ENCODE measurements at places on chromosomes 5 and 9.

DNA sequence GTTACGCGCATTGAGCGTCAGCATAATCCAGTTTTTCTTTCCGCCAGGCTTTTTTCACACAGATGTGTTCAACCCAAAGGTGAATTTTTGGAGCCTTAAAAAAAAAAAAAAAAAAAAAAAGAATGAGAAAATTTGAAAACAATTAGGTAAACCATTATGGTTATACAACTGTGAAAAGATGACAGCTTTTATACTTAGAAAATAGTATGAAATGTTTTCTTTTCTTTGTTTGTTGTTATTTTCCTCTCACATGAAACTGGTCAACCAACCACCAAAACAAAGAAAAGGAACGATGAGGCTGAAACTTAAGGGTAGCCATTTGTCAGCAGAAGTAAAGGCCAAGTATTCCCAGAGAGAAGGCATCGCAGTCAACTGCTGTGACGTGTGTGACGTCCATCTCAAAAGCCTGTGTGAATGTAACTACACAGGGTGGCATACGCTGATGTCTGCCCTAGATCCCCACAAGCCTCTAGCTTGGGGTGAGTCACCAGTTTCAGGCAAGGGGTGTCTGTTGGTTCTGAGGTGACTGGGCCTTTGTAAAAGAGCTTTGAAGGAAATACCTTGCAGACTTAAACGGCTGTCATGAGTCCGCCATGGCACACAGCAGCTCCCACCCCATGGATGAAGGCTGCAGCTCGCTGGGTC, 182.9 kb downstream of the AOPEP start:
- DNase-seq, result no peak

- no peak for DNase-seq
These were observed 502.0 kb downstream of the BNC2 start for GRCh38 chr9:16368237-16369087.

- no peak for DNase-seq
These were observed 6.8 kb upstream of the CXXC5 start for GRCh38 chr5:139641116-139642080.

GRCh38 chr9:22148876-22149637, 140.0 kb upstream of the CDKN2B start:
- no peak for DNase-seq

- no peak for DNase-seq
These were observed 43.1 kb upstream of the NAA35 start for GRCh38 chr9:85897848-85898247.

DNA sequence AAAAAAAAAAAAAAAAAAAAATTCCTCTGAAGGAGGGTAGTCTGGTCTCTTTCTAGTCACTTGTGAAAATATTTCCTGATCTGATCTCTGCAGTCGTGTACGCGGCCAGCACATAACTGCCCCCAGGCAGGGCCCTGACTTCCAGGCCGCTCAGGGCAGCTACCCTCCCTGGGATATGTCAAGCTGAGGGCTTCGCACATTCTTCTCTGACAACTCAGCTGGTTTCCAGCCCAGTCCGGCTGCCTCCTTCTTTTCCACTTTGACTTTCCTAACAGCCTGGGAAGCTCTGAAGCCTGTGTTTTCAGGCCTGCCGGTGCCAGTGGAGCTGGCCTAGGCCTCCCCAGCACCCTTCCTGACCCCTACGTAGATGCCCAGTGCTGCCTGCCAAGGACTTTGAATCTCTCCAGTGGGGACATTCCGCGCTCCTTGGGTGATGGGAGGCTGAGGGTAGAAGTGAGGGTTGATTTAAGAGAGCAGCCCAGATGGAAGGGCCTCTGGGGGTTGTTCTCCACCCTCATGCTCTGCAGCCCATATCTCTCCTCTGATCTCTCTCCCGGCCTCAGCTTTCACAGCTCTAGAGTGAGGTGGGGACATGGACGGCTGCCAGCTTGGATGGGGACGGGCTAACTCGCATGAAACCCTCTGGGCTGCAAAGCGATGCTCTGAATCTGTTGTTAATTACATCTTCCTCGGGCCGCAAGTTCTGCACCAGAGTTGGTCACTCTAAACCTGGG, 20.7 kb downstream of the COL5A1 start:
- DNase-seq, result no peak

DNA sequence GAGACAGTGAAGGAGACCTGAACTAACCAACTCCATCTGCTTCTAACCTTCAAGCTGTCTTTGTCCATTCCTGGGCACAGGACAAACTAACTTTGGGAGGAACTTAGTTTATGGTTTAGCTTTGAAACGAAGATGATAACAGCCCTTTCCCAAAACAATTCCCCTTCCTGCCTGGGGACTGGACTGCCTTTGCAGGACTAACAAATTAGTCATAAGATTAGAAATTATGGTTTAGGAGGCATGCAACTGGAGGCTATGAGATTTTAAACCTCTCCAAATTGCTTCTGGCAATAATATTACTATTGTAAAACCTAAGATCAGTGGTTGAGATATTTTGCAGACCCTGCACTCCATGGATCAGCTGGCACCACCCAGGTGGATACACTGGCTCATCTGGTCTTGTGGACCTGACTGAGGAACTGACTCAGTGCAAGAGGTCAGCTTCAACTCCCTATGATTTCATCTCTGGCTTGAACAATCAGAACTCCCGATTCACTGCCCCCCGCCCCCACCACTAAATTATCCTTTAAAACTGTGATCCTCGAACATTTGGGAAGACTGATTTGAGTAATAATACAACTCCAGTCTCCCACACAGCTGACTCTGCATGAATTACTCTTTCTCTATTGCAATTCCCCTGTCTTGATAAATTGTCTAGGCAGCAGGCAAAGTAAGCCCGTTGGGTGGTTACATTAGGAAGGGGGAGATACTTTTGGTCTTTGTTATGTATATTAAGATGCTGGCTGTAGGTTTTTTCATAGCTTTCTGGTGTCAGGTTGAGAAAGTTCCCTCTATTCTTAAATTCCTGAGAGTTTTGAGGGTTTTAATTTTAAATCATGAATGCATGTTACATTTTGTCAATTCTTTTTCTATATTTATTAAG, 213.3 kb downstream of the TSSK1B start:
- no peak for DNase-seq

- no peak for DNase-seq
These were observed 32.1 kb downstream of the PTPA start for GRCh38 chr9:129143031-129143927.

DNA sequence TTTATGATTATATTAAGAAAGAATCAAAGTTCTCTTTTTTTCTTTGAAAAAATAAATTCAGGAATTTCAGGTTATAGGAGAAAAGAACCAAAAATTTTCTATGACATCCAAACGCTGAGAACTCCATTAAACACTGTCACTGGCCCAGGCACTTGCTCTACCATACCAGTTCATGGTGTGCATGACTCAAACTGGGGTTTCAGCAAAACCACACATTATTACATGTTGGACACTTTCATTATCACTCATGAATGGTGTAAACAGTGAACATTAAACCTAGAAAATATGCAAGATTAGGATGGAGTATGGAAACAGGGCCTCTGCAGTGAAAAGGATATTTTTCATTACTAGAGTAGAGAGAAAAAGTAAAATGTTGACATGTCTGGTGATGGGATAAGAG, 369.9 kb upstream of the FAM174A start:
- no peak for DNase-seq

- no peak for DNase-seq
These were observed 65.6 kb downstream of the ANXA2R start for GRCh38 chr5:42974536-42974935.

DNA sequence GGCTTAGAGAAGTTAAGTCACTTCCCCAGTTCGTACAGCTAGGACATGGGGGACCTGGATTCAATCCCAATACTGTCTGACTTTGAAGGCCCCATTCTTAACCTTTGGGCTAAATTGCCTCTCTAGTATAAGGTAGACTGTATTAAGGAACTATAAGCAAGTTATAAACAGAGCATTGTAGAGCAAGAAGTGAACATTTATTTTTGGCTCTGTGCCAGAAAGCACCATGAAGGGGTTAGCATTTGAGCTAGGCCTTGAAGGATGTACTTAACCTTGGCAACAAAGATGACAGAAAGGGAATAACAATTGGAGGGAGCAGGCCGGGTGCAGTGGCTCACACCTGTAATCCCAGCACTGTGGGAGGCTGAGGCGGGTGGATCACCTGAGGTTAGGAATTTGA, 32.8 kb downstream of the GALNT10 start:
- no peak for DNase-seq

- DNase-seq, result no peak
These were observed 3.0 kb downstream of the MLANA start for GRCh38 chr9:5893591-5894236.

GRCh38 chr9:71268871-71269635, 147.6 kb upstream of the TRPM3 start:
- no peak for DNase-seq

DNA sequence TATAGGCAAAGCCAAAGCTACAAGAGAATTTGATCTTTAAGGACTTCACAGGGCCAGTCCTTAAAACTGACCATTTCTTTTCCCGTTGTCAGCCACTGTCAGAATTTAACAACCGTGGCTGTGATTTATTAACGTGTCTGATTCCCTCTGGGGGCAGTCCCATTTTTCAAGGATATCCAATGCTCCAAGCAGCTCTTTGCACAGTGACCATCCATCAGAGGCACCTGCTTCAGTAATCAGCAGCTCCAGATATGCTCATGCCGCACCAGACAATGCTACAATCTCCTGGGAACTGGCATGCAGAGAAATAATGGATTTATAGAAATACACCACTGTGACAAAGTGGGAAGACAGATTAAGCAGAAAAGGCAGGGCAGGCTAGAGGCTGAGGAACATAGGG, 163.3 kb upstream of the PPP1R2B start:
- no peak for DNase-seq

DNA sequence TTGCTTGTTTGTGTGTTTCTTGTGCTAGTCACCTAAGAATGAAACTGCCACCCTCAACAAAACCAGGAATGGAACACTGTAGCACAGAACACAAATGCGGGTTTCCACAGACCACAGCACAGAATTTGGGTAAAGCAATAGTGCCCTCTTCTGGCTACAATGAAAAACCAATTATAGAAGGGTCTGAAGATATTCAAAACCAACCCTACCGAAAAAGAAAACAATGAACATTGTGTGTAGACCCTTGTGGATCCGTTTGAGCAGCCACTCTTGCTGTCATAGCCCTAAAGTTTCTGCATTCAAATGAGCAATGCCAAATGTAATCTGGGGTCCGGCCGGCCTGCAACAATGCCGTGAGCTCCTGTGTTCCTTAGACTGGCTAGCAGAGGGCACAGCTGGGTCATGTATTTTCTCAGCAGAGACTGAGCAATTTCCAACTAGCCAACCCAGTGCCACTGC, 8.3 kb upstream of the ENC1 start:
- no peak for DNase-seq

DNA sequence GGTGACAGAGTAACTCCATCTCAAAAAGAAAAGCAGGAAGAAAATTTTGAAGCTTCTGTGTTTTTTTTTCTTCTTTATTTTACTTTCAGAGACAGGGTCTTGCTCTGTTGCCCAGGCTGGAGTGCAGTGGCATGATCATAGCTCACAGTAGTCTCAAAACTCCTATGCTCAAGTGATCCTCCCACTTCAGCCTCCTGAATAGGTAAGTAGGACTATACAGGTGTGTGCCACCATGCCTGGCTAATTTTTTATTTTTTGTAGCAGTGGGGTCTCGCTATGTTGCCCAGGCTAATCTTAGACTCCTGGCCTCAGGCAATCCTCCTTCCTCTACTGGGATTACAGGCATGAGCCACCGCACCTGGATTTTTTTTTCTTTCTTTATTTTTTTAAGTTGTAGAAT, 10.1 kb upstream of the C5orf24 start:
- DNase-seq, result no peak

- DNase-seq, result no peak
These were observed 307.4 kb downstream of the CSNK1G3 start for GRCh38 chr5:123819386-123819785.

GRCh38 chr9:114776683-114777399, 29.0 kb downstream of the TNFSF15 start:
- no peak for DNase-seq

GRCh38 chr9:75979362-75979761, 88.9 kb downstream of the PCSK5 start:
- no peak for DNase-seq

GRCh38 chr5:64972591-64972990, 203.9 kb downstream of the CWC27 start:
- no peak for DNase-seq

DNA sequence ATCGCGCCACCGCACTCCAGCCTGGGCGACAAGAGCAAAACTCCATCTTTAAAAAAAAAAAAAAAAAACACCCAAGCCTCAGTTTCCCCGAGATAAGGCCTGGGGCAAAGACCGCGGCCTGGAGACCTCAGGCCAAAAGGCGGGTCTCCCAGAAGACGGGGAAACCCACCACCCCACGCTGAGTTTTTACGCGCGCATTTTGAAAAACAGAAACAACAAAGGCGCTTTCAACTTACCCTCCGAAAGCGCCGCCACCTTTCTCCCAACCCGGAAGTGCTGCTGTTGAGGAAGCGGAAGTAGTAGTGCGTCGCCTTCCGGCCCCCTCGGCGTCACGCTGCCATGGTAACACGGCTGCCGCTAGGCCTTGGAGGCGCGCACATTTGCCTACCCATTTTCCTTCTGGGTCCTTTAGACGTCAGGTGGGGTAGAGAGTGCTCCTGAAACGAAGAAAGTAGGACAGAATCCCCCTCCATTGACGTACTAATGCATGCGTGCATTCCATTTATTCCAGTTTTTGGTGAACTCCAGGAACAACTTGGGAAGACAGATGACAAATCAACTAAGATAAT, at the start of gene TTF1:
TTF1 (minus strand) TSS at position 287 of the 569 bp plus-strand sequence. CDS start 4,019 bp downstream, outside the sequence.
- DNase-seq, result peak; percentile 82

GRCh38 chr5:58930520-58930919, 347.6 kb downstream of the RAB3C start:
- DNase-seq, result no peak

DNA sequence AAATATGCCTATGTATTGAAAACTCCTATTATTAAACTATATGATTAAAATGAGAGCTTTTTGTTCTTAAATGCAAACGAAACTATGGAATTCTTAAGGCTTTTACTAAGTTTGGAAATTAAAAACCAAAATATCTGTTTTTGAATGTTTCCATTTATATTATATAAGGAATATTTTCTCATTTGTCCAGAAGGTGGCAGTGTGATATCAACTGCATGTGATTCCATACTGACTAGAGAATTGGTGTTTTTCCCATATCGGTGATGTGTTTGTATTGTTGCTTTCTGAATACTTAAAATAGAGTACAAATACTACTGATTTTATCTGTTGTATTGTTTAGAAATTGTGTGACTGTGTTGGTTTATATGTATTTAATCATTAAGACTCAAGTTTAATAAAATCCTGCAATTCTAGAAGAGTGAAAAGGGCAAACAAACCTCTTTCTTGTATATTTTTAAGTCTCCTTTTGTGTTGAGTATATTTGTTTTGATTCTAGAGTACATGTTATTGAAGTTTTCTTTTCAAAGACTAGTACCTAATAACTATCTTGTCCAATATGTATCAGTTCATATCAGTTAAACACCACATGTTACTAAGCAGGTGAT, 320.8 kb downstream of the CCDC171 start:
- DNase-seq, result no peak

GRCh38 chr9:28832168-28832770, 1259.0 kb upstream of the C9orf72 start:
- DNase-seq, result no peak
